ENCODE measurements at places on chromosomes 16 and 17.

DNA sequence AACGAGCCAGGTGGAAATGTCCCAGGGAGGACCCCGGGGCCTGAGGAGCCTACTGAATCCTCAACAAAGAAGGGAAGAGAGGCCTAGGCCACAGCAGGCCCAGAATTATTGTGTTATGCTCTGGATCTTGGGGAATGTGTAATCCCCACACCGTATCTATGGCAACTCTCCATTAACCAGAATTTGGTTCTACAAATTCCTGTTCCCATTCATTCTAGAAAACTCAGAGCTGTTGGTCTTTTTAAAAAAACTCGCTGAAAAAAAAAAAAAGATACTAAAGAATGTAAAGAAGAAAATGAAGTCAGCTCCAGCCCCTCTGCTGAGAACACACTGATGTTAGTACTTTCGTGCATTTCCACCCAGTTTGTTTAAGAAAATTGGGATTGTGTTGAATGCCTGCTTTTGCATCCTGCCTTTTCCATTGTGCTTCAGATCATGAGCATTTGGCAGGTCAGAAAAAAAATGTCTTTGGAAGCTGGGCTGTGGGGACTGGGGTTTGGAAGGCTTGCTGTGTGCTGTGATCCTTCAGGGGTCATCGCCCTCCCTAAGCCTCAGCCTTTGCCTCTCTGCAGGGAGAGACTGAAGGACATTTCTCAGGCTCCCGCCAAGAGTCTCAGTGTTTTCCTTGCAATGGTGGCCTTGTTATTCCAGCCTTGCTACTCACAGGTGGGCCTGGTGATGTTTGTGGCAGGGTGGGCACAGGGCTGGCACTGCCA is 69.5 kb downstream of the SREBF1 start:
- DNase-seq, result no peak

- no peak for DNase-seq
Measured at GRCh38 chr17:17551361-17551760, 40.1 kb downstream of the PEMT start.

GRCh38 chr16:57614536-57614935 is 13.9 kb upstream of the ADGRG1 start:
- DNase-seq, result no peak

- peak; percentile 32 for DNase-seq
Measured at GRCh38 chr16:10878644-10879501, 1.9 kb downstream of the CIITA start.

- no peak for DNase-seq
Measured at GRCh38 chr16:57022445-57022844, 33.1 kb downstream of the NLRC5 start.

DNA sequence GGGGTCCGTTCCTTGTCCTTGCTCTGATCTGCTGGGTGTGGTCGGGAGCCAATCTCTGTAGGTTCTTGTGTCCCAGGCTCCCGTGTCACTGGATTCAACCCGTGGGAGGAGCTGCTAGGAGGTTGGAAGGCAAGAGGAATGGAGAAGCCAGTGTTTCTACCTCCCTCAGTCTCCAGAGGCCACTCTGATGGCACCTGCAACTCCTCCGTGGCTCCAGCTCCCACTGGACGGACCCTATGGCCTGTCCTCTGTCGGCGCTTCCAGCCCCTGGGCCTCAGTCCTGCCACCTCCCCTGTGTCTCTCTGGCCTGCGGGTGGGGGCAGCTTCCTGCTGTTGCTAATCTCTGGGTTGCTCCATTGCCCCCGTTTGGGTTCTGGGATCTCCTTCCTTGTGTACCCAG is 71.1 kb downstream of the CMIP start:
- DNase-seq, result no peak

- DNase-seq, result no peak
Measured at GRCh38 chr17:77068915-77069314, 71.9 kb upstream of the SEC14L1 start.

- DNase-seq, result no peak
Measured at GRCh38 chr16:68486502-68487202, 38.3 kb upstream of the SMPD3 start.

DNA sequence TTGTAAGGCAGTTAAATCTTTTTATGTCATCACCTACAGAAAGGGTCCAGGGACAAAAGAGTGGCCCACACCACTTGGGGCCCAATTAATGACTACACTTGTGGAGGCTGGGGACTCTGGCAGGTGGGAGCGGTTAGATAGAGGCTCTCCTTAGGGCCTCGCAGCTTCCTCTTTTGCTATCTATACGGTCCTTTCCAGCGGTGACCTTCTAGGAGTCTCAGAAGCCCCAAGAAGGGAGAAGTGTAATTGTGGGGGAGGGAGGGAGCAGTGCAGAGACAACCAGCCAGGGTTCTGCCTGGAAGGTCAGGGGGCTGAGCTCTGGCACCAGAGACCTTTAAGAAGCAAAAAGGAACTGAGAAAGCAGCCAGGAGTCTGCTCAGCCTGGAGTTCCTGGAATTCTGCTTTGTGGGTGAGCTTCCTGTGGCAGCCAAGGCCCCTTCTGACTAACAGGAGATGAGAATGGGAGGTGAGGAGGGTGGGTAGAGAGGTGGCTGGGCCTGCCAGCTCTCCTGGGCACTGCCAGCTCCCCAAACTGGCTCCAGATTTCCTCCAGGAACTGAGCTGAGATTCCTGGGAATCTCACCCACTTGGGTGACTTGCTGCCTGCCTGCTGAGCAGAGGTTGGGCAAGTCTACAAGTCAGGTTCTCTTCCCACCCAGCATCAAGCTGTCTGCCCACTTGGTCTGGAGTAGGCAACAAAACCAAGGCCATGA is 16.3 kb upstream of the MAP3K14 start:
- no peak for DNase-seq

DNA sequence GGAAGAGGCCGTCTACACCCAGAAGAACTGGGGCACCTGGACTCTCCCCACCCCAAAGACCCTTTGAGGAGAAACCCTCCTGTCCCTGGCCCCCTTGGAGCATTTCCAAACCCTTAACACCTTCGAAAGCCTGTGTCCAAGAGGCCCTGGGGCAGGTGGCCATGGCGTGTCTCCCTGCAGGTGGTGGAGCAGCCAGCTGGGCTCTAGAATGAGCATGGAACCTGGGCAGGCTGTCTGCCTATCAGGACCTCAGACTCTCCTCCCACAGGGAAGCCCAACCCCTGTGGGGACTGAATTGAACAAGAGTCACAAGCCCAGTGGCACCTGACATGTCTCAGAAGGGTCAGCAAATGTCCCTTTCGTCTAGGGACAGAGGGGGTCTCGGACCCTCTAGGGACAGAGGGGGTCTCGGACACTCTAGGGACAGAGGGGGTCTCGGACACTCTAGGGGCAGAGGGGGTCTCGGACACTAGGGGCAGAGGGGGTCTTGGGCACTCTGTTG is 8.4 kb downstream of the CBX4 start:
- no peak for DNase-seq

DNA sequence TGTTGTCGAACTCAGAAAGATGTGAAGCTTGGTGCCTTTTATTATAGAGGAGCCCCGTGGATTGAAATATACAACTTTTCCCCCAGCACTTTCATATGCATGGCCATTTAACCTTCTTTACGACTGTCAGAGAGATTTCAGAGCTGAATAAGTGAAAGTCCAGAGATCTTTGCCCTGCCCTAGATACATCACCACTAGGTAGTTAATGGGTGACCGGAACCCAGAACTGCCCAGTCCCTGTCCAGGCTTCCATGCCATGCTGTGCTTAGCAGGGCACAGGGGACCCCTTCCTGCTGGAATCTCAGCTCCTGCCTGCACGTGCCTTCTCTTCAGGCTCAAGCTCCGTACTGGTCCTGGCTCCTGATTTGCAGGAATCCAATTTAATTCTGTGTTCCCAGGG is 32.2 kb downstream of the SRL start:
- no peak for DNase-seq

GRCh38 chr17:59456428-59456827 is 109.0 kb upstream of the DHX40 start:
- no peak for DNase-seq

- DNase-seq, result peak; percentile 33
Measured at GRCh38 chr16:73232555-73233328, 184.8 kb upstream of the ZFHX3 start.

DNA sequence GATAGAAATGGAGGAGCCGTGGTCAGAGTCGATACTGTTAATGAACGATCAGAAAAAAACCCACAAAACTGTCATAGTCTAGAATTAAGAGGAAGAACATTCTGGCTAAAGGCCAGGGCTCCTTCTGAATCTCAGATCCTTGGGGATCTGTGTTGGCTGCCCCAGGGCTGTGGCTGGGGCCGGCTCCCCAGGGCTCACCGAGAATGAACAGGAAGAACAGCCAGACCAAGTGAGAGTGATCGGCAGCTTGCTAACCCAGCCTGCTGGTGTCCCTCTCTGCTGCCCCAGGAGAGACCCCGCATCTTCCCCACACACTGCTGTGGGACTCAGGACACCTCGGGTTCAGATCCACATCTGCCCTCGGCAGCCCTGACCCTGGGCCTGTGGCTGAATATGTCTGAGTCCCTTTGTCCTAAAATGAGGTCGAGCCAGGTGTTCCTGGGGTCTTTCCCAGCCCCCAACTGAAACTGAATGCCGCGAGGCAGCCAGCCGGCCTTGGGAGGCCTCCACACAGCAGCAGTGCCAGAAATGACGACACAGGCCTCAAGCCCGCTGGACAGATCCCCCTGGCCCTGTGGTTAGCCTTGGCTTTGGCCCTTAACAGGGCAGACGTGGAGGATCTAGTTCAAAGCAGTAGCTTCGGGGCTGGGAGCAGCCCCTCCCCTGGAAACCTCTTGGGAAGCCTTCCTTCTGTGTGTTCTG is 23.9 kb upstream of the CLEC18A start:
- no peak for DNase-seq

DNA sequence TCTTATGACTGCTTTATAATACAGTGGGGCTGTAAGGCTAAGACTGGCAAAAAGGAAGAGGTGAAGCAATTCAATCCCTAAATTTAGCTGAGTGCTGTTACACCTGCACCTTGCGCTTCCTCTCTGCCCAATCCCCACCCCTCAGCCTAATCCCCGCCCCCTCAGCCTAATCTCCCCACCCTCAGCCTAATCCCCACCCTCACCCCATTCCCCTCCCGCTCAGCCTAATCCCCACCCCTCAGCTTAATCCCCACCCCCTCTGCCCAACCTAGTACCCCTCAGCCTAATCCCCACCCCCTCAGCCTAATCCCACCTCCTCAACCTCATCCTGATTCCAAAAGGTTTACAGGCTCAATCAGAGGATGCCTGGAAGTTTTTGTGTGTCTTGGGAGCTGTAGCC is 155.5 kb downstream of the PMP22 start:
- DNase-seq, result no peak

DNA sequence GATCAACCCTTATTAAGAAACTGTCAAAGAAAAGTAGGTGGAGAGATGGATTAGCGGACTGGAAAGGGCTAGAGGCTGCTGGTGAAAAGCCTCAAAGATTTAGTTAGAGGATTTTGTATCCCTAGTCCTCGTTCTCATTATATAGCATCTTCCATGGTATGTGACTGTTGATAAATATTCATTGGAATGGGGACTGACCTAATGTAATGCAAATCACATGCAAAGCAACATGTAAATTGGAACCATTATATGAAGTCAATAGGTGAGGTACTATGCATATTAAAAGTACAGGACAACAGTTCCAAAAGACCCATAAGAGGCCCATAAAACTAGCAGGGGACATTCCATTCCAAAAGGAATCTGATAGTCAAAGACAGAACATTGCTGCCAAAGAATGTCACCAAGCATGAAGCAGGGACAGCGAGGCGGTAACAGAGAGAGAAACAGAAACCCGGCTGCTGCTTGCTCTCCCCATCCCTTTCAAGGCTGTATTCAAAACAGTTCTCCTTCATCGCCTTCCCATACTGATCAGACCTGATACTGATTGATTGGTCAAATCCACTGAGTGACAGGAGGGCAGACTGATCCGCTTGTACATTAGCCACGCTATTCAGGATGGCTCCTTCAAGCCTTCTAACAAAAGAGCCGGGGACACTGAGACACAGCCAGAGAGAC is 44.5 kb downstream of the SOX9 start:
- no peak for DNase-seq

- no peak for DNase-seq
Measured at GRCh38 chr16:8831450-8831849, 33.8 kb downstream of the PMM2 start.

- DNase-seq, result no peak
Measured at GRCh38 chr16:81655469-81656162, 123.5 kb upstream of the PLCG2 start.

GRCh38 chr17:77377710-77378235 is 237.0 kb downstream of the SEC14L1 start:
- no peak for DNase-seq

- DNase-seq, result no peak
Measured at GRCh38 chr16:85245307-85246172, 133.3 kb upstream of the CIBAR2 start.

- DNase-seq, result no peak
Measured at GRCh38 chr17:28572259-28573039, 1.1 kb upstream of the PIGS start.

DNA sequence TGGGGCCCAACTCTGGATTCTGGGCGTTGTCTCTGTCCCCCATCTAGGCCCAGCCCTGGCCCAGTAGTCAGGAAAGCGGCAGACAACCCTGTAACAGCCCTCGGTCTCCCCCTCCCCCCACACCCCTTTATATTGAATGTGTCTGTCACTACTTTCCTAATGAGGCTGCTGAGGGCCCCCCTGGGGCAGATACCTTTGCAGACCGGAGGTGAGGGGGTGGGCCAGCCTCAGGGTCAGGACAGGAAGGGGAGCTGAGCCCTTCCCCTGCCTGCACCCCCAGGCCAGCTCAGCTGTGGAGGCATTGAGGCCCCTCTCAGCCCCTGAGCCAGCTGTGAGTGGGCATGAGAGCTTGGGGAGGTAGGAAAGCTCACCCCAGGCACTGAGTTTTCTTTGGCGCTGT is 17.1 kb downstream of the RAI1 start:
- DNase-seq, result no peak

GRCh38 chr17:33099252-33099651 is 107.6 kb downstream of the SPACA3 start:
- DNase-seq, result no peak

- no peak for DNase-seq
Measured at GRCh38 chr17:10332515-10332914, 40.3 kb downstream of the MYH13 start.

- DNase-seq, result peak; percentile 33
Measured at GRCh38 chr17:76530095-76530723, 7.3 kb downstream of the CYGB start.

DNA sequence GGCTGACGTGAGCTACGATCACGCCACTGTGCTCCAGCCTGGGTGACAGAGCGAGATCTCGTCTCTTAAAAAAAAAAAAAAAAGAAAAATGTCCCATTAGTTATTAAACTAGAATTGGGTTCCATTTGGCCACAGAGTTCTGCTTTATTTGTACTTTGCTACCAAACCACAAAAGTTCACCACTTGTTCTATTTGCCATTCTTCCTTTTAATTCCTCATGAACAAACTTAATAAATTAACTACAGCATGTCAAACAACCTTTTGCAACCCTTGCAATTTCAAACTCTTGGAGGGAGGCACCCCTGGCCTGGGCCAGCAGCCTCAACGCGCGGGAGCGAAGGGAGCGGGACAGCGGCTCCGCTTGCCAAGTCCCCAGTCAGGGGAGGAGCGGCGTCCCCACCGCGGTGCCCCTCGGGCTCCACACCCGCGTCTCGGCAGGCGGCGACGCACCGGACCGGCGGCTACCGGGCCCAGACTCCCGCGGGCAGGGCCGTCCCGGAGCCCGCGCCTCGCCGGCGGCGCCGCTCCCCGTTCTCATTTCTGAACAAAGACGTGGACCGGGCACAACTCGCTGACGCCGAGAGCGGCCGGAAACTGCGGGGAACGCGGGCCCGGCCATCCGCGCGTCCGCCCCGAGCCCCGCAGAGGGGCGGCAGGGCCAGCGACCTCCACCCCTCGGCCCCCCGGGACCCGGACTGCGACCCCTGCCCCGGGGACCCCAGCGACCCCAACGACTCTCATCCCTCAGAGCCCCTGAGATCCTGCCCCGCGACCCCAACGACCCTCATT is 775 bp downstream of the CYTH1 start:
- no peak for DNase-seq

Measured in omental fat pad (tissue), 4 donors.